ENCODE measurements at places on chromosomes 13 and 19.

- no peak for DNase-seq
Measured at GRCh38 chr13:33519561-33520467, 234.3 kb upstream of the STARD13 start.

- DNase-seq = no peak
Measured at GRCh38 chr13:33560726-33561125, 257.2 kb upstream of the RFC3 start.

DNA sequence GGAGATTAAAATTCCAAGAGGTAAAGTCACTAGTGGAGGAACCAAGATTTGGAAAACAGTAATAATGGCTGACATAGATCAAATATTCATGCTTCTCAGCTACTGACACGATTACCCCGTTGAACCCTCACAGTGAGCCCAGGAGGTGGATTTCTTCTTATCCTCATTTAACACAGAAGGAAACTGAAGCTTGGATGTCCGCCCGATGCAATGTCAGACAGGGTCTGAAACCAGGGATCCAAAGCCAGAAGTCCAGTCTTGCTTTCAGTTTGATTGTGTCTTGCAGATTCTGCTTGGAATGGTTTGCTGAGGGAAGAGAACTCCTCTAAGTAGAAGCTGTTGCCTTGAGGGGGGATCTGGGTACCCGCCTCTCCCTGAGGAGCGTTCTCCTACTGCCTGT lies 404.7 kb downstream of the KCNRG start:
- no peak for DNase-seq

DNA sequence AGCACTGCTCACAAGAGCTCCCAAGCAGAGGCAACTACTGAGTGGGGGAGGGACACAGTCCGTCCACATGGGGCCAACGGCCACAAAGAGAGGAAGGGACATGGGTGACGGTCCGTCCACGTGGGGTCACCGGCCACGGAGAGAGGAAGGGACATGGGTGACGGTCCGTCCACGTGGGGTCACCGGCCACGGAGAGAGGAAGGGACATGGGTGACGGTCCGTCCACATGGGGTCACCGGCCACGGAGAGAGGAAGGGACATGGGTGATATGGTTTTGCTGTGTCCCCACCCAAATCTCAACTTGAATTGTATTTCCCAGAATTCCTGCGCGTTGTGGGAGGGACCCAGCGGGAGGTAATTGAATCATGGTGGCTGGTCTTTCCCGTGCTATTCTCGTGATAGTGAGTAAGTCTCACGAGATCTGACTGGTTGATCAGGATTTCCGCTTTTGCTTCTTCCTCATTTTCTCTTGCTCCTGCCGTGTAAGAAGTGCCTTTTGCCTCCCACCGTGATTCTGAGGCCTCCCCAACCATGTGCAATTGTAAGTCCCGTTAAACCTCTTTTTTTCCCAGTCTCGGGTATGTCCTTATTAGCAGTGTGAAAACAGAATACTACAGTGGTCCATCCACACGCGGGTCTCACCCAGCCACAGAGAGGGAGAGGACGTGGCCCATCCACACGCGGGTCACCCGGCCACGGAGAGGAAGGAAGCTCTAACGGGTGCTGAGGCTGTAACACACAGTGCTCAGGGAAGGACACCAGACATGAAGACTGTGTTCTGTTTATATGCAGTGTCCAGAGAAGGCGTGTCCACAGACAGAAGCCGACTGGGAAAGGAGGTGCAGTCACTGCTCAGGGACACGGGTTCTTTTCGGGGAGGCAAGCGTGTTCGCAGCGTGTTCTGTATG lies 48.5 kb downstream of the GAS6 start:
- peak; percentile 62 for DNase-seq

DNA sequence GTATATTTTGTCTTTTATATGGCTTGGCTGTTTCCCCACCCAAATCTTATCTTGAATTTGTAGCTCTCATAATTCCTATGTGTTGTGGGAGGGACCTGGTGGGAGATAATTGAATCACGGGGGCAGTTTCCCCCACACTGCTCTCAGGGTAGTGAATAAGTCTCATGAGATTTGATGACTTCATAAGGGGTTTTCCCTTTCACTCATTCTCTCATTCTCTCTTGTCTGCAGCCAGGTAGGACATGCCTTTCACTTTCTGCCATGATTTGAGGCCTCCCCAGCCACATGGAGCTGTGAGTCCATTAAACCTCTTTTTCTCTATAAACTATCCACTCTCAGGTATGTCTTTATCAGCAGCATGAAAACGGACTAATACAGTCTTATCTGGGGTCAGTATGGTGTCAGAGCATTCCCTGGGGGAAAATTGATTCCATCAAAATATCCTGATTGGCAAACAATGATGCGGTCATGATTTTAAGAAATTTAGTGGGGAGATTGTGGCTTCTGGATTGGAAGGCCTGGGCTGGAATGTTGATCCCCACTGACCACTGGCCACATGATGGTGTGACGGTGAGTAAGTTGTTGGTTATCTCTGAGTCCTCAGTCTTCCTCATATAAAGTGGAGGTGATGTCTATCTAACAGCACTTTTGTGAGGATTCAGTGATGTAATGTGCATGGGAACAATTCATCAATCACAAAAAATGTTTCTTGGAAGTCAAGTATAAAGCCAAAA lies 27.5 kb upstream of the ANKRD10 start:
- DNase-seq = peak; percentile 47

GRCh38 chr19:37907735-37908455 lies 887 bp downstream of the SIPA1L3 start:
- DNase-seq = no peak

DNA sequence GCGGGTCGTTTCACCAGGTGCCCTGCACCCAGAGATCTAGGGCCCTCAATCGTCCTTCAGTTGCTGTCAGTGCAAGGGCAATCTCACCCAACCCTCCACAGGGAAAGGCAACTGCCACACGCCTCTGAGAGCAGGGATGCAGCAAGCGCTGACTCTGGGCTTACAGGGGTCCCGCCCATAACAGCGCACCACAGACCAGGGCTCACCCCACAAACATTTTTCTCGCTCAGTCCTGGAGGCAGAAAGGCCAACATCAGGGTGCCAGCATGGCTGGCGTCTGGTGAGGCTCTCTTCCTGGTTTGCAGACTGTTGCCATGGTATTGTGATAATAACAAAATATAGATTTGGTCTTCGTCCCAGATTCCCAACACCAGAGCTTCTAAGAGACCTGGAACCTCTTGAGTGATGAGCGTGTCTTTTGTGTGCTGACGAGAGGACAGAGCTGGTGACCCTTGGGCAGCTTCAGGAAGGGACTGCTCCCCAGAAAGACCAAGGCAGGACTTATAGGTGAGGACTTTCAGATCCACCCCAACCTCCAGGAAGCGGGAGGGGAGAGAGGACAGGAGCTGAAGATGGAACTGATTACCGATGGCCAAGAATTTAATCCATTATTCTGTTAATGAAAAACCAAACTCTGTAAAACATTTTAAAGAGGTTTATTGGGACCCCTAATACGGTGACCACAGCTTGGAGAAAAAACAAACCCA lies 51.3 kb downstream of the C13orf46 start:
- no peak for DNase-seq

DNA sequence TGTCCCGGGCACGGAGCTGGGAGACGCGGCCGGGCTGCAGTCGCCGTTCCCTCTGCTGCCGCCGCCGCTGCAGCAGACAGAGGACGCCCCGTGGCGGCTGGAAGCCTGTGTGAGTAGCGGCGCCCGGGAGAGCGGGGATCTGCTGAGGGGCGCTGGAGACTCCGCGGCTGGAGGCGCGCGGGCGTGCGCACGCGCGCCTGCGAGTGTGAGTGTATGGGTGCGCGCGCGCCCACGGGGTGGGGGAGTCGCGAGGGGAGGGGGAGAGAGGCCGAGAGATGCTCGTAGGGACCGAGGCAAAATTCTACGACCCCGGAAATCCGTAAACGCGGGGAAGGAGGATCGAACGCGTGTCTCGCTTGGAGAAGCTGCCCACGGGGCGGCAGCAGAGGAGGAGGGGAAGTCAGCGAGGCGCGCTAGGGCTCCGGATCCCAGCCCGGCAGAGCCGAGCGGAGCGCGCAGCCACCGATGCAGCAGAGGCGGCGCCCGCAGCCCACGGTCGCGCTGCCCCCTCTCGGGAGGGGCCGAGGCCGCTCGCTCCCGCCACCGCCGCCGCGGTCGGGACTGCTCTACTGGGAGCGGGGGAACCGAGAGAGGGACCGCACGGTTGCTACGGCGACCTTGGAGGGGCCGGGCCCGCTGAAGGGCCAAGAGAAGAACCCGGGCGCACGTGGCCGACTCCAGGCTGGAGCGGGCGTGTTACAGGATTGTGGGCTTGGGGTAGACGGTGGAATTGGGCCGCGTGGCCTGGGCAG lies at the start of gene ENOX1:
TSS of gene ENOX1 (minus strand) at position 207 of the 752 bp plus-strand sequence.
- peak; percentile 56 for DNase-seq

DNA sequence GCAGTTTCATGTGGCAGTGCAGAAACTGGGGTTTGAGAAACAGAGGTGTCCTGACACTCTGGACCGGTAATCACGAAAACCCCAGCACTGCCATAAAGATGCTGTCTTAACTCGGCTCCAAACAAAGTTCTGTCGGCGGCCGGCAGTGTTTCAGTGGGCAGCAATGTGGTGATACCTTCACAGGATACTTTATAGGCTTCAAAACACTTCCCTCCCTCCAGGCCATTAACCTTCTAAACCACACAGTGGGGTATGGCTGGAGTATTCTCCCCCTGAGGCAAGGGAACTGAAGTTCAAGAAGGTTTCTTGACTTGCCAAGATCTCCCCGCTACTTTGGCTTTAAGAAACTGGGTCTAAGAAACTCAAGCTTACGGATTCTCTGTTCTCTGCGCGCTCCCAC lies 1.1 kb downstream of the RUBCNL start:
- no peak for DNase-seq

- peak; percentile 58 for DNase-seq
Measured at GRCh38 chr13:23377983-23378632, 55.4 kb downstream of the SACS start.

GRCh38 chr19:46975925-46976782 lies 43.5 kb upstream of the NPAS1 start:
- no peak for DNase-seq

DNA sequence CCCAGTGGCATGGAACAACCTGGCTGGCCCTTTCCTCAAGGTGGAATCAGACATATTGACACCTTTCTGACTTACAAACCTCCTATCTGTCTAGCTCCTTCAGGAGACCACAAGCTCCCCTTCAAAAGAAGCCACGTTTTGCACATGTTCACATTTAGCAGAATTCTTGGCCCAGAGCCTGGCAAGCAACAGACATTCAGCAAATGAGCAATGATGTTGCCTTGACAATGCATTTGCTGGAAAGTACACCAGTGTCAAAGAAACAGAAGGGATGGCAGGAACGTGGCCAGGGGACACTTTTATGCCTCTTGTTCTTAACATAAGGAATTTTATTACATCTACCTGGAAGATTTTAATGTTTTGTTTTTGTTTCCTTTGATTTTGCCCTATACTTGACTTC lies 85.5 kb upstream of the FGF14 start:
- no peak for DNase-seq

- DNase-seq = no peak
Measured at GRCh38 chr19:28614634-28615545, 598.1 kb downstream of the UQCRFS1 start.

- DNase-seq = no peak
Measured at GRCh38 chr13:93955904-93956303, 523.6 kb downstream of the DCT start.

GRCh38 chr13:59584761-59585670 lies 578.7 kb downstream of the DIAPH3 start:
- DNase-seq = no peak

DNA sequence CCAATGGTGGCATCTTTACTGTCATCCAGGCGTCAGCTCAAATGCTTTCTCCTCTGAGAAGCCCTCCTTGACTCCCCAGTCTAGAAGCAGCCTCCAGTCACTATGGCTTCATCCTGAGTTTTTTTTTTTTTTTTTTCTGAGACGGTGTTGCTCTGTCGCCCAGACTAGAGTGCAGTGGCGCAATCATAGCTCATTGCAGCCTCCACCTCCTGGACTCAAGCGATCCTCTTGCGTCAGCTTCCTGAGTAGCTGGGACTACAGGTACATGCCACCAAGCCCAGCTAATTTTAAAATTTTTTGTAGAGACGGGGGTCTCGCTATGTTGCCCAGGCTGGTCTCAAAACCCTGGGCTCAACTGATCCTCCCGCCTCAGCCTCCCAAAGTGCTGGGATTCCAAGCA lies 4.2 kb downstream of the NRTN start:
- DNase-seq = no peak

GRCh38 chr19:5338656-5339197 lies 1.9 kb downstream of the PTPRS start:
- peak; percentile 25 for DNase-seq

DNA sequence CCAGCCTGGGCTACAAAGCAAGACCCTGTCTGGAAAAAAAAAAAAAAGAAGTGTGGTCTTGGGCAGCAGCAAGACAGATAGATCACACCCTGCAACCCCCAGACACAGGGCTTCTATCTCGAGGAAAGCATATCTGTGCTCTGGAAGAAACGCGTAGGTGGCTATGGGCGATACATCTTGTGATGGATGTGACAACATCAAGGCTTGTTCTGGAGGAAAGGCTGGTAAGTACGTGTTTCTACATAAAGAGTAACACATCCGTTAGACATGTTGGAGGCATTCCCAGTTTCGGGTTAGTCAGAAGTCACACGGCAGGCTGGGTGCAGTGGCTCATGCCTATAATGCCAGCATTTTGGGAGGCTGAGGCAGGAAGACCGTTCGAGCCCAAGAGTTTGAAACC lies 6.6 kb upstream of the DHDH start:
- peak; percentile 36 for DNase-seq

GRCh38 chr19:39379865-39380396 lies 11.0 kb downstream of the PAF1 start:
- DNase-seq = no peak

GRCh38 chr13:38283346-38283745 lies 66.3 kb upstream of the UFM1 start:
- DNase-seq = no peak

GRCh38 chr19:47239610-47240296 lies 8.8 kb upstream of the BBC3 start:
- DNase-seq = peak; percentile 45

DNA sequence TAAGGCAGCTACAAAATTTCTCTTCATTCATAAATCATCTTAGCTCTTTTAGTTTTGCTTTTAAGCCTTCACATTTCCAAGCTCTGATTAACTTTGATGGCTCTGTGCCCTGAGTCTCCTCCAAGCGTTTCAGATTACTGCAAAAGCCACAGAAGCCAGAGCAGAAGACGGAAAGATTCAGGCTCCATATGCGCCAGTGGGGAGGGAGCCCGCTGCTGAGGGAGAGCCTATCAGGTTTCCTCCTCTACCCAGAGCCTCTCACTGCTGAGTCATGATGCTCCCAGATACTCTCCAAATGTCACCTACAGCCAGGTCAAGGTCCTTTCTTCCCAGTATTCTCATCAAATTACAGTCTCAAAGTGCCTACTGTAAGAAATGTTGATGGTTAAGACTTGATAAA lies 193.6 kb downstream of the RAP2A start:
- no peak for DNase-seq

- DNase-seq = no peak
Measured at GRCh38 chr19:48303367-48303766, 22.0 kb upstream of the EMP3 start.

All from activated T-cell treated with anti-CD3 and anti-CD28 coated beads, Interleukin-2, amount 50 U/mL, for 48 hours (primary cell).